Stomach (tissue), 19 donors: ENCODE measurements at places on chromosomes 7 and 10. TPM values are rescaled to one million over a fixed set of nuclear protein-coding genes. Genes with fewer than 3 reads are reported as not detected.
A peak's percentile ranks its signal among the peaks of the same experiment; 100 is the strongest.

- H3K27me3 ChIP-seq = no peaks in the 10 kb centered on the region
- H3K27ac ChIP-seq = no peak overlapping the region
- H3K4me1 ChIP-seq = no peaks in the 10 kb centered on the region
- H3K4me3 ChIP-seq = no peak overlapping the region
- no peaks in the 10 kb centered on the region for H3K36me3 ChIP-seq
Measured at GRCh38 chr10:106960812-106961211, 203.7 kb downstream of the SORCS1 start.

Gene ZNF3
- polyA plus RNA-seq = 13.5 TPM

DNA sequence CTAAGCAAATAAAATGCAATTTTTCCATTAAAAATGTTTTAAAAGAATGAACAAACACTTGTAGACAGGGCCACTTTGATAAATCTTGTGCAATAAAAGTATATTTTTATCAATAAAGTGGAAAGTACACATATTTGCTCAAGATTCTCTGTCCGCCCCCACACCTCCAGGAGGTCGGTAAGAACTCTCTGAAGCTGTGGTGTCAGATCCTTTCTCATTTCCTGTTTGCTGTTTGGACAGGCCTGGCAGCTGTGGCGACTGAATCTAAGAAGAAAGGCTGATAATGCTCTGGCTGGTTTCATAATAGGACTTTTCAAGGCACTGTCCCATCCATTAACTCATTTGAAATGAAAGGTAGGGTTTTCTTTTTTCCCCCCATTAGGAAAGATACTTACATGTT lies 15.3 kb upstream of the ASB4 start:
- H3K4me3 ChIP-seq = no peak overlapping the region
- H3K27ac ChIP-seq = no peak overlapping the region
- H3K4me1 ChIP-seq = peaks cover 10% of the 10 kb centered on the region
- H3K36me3 ChIP-seq = no peaks in the 10 kb centered on the region
- peak; percentile 55 for DNase-seq

DNA sequence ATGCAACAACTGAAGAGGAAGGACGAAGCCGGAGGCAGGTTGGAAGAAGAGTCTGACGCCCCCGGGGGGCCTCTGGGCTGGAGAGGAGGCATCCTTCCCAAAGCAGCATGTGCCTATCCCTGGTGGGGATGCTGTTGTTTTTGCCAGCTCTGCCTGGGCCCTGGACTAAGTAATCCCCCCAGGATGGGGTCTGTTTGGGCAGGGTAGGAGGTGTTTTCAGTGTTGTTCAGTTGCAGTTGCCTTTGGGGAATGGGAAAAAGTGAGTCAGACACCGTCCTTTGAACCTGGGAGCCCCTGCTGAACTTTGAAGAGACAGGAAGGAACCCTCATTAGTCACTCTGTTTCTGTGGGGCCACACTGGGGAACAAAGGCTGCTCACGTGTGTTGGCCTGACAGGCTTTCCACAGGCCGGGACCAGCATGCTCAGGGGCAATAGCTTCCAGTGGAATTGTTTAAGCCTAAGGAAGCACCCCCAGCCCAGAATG lies 35.2 kb upstream of the GDF10 start:
- no peak for DNase-seq
- peaks cover 14% of the 10 kb centered on the region for H3K27me3 ChIP-seq
- H3K36me3 ChIP-seq = no peaks in the 10 kb centered on the region
- no peak overlapping the region for H3K27ac ChIP-seq
- H3K4me1 ChIP-seq = no peaks in the 10 kb centered on the region

Gene XRCC2
- polyA plus RNA-seq = 0.50 TPM

Gene LRRC18
- not detected for polyA plus RNA-seq

- no peaks in the 10 kb centered on the region for H3K4me1 ChIP-seq
- no peaks in the 10 kb centered on the region for H3K27me3 ChIP-seq
- H3K4me3 ChIP-seq = no peak overlapping the region
- H3K36me3 ChIP-seq = no peaks in the 10 kb centered on the region
- no peak overlapping the region for H3K27ac ChIP-seq
- no peak for DNase-seq
Measured at GRCh38 chr7:9250876-9251275, 817.5 kb downstream of the NXPH1 start.

- no peak for DNase-seq
- H3K4me3 ChIP-seq = no peak overlapping the region
- no peaks in the 10 kb centered on the region for H3K4me1 ChIP-seq
- no peaks in the 10 kb centered on the region for H3K27me3 ChIP-seq
- H3K27ac ChIP-seq = no peak overlapping the region
- no peaks in the 10 kb centered on the region for H3K36me3 ChIP-seq
Measured at GRCh38 chr7:136717910-136718557, 150.4 kb upstream of the CHRM2 start.

DNA sequence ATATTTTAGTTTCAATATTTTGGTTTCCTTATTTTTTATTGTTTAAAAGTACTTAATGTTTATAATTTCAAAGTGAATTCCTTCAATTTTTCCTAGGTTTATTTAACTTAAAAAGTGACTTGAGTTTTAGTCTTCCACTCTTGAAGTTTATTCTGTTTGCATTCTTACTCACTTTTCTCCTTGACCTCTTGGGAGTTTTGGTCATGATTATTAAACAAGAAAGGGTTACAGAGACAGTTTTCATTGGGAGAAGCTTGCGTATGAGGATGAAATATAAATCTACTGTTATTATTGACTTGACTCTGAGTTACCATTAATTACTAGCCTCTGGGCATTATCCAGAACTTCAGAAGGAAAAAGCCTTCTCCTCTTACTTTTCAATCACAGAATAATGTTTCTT lies 216.0 kb downstream of the BMPER start:
- no peak for DNase-seq
- H3K4me3 ChIP-seq = no peak overlapping the region
- no peaks in the 10 kb centered on the region for H3K36me3 ChIP-seq
- H3K4me1 ChIP-seq = no peaks in the 10 kb centered on the region
- no peak overlapping the region for H3K27ac ChIP-seq

- DNase-seq = no peak
- H3K4me3 ChIP-seq = no peak overlapping the region
- H3K27ac ChIP-seq = no peak overlapping the region
Measured at GRCh38 chr7:66747881-66748511, 7.5 kb downstream of the RABGEF1 start.

DNA sequence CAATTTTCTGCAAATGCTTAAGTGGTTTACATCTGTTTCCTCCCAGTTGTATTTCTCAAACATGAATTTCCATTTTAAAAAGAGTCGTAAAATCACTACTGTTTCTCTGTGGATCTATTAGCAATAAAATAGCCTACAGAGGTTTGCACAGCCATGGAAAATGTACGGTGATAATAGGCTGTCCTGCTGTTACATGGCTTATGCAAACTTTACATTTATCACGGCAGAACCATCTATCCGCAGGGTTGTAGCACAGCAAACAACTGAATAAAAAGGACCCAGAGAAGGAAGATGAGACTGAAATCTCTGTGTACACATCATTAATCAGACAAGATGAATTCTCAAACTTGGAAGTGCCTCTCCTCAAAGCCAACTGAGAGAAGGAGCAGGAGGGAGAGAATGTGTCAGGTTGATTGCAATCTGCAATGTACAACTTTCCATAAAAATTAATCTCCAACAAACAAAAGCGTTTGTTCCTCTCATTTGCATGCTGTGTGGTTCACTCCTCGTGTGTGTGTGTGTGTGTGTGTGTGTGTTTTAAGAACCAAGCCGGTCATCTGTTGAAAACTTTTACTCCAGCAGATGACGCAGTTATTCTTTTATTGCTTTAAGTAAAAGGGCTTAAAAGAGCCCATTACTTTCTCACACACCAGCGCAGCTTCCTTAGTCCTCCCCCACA lies 279.3 kb downstream of the SKAP2 start:
- H3K27ac ChIP-seq = no peak overlapping the region
- no peaks in the 10 kb centered on the region for H3K27me3 ChIP-seq
- H3K4me3 ChIP-seq = no peak overlapping the region
- no peaks in the 10 kb centered on the region for H3K4me1 ChIP-seq

DNA sequence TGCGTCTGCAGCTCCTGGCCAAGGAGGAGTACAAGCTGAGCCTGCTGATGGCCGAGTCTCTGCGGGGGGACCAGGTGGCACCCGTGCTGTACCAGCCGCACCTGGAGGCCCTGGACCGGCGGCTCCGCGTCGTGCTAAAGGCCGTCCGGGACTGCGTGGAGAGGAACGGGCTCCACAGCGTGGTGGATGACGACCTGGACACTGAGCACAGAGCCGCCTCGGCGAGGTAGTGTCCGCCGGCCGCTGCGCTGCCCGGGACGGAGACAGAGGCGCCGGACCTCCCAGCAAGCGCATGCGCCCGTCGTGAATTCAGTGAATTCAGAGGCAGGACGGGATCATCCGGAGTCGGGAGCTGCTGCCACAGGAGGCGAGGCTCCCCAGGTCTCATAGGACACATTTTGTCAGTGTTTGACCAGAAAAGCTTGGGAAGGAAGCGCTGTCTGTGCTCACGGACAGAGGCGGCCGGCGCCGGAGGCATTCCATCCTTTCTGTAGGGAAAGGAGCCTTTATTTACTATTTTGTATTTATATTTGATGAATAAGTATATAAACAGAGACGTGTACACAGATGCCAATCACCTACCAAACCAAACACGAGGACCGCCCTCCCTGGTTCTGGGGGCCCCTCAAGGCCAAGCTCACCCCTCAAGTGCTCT lies 30.1 kb upstream of the FOXL3 start:
- no peak overlapping the region for H3K4me3 ChIP-seq
- peaks cover 10% of the 10 kb centered on the region for H3K4me1 ChIP-seq
- no peak overlapping the region for H3K27ac ChIP-seq
- H3K27me3 ChIP-seq = no peaks in the 10 kb centered on the region

DNA sequence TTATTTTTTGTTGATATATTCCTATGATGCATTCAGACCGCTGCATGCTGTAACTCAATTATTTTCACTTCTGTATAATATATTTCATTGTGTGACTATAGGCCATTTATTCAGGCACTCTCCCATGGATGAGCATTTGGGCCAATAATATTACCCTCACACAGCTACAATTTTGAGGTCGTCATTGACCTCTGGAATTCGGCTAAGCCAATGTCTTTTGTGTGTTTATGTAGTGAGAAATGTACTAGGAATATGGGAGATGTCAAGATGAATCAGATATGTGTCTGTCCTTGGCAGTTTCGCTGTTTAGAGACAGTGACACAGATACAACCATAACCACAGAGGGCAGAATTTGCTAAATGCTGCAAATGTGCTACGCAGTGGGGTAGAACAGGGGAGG lies 474.2 kb downstream of the ADRA2A start:
- no peak for DNase-seq
- no peak overlapping the region for H3K27ac ChIP-seq
- no peaks in the 10 kb centered on the region for H3K36me3 ChIP-seq
- no peaks in the 10 kb centered on the region for H3K4me1 ChIP-seq
- H3K4me3 ChIP-seq = no peak overlapping the region
- no peaks in the 10 kb centered on the region for H3K27me3 ChIP-seq

DNA sequence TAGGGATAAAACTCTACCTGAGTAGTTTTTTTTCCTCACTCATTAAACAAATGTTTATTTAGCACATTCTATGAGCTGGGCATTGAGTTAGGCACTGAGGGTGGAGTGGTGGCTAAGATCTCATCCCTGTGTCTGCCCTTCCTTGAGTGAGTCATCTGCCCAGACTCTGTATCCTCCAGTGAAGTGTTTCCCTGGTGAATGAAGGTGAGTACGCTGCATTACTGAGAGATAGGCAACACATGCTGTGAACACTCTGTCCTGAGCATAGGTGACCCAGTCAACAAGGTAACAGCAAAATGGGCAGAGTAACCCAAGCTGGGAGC lies 5.8 kb downstream of the PITX3 start:
- H3K36me3 ChIP-seq = no peaks in the 10 kb centered on the region
- H3K27me3 ChIP-seq = no peaks in the 10 kb centered on the region
- H3K4me1 ChIP-seq = peaks cover 19% of the 10 kb centered on the region
- H3K27ac ChIP-seq = no peak overlapping the region

GRCh38 chr7:76259124-76260093 lies 43.1 kb upstream of the HSPB1 start:
- H3K27ac ChIP-seq = no peak overlapping the region
- H3K4me1 ChIP-seq = peaks cover 10% of the 10 kb centered on the region
- DNase-seq = no peak
- H3K36me3 ChIP-seq = no peaks in the 10 kb centered on the region

Gene AGAP6
- polyA plus RNA-seq = 3.1 TPM

Gene PRSS37
- not detected for polyA plus RNA-seq

GRCh38 chr10:81969136-81969535 lies 94.1 kb downstream of the NRG3 start:
- no peak for DNase-seq
- no peaks in the 10 kb centered on the region for H3K27me3 ChIP-seq
- no peak overlapping the region for H3K4me3 ChIP-seq

DNA sequence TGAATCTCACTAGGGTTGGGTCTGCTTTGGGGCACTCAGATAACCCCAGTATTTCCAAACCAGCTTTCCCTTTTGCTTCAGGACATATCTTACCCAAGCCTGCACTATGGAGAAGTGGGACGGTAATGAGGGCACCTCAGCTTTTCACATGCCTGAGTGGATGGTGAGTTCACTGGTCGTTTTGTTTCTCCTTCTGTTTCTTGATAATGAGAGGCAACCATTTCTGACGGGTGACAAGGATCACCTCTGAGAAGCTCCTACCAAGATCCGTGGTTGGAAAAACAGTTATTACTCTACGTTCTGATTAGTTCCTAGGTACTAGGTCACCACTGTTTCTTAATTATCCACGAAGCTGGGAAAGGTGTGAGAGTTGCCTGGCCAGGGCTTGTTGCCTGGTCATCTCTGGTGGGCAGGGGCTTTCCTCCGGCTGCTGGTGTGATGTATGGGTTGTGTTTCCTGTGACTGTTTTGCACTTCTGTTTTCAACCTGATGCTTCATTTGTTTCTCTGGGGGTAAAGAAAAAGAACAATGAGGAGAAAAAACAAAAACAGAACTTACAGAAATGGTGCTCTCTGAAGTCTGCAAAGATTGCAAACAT lies 65.7 kb upstream of the STRIP2 start:
- peak overlapping the region; percentile 25 for H3K4me3 ChIP-seq
- H3K36me3 ChIP-seq = no peaks in the 10 kb centered on the region
- peak overlapping the region; percentile 78 for H3K27ac ChIP-seq
- H3K27me3 ChIP-seq = no peaks in the 10 kb centered on the region
- peaks cover 9% of the 10 kb centered on the region for H3K4me1 ChIP-seq
